ENCODE measurements at places on chromosomes 7 and 10.

DNA sequence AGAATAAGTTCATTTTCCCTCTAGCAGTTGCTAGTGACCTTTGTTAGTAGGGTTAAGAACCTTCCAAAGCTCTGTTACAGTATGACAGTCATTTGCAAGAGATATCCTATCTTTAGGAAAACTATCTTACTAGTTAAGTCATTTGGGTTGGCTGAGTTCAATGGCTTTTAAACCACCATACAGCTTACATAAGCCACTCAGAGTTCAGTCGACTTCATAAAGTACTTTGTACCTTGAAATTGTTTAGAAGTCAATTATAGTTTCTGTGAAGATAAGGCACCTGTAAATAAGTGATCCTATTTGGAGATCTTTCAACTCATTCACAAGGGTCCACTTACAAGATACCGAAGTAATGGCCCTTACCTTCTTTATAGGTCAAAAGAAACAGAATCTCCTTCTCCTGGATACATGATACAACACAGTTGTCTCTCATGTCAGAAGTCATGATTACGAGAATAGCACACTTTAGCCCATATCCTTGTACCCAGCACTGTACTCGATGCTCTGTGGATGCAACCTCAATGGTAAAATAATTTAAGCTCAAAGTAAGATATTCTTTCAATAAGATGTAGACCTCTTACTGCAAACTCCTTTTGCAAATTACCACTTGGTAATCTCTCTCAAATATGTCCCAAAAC is 11.9 kb upstream of the ABCC2 start:
- no peak for DNase-seq

GRCh38 chr10:4136121-4136520 is 351.1 kb upstream of the KLF6 start:
- no peak for DNase-seq

GRCh38 chr7:108452707-108453106 is 3.5 kb downstream of the NRCAM start:
- no peak for DNase-seq

GRCh38 chr7:129943352-129943751 is 9.4 kb downstream of the UBE2H start:
- no peak for DNase-seq

DNA sequence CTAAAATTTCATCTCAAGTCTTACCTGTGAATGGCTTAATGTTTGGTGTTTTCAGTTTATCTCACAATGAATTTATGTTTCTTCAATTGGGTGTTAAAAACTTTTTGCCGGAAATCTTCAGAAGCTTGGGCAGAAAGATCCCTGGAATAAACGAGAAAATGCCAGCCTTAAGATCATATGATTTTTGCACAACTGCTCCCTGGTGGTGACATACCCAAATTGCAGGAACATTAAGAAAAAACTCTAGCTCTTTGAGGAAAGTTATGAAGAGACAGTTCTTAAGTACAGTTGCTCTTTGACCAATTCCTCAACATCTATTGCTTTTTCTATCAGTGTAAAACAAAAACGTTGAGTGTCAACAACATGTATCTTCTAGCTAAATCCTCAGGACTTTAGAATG is 48.2 kb upstream of the CREB5 start:
- DNase-seq: no peak

DNA sequence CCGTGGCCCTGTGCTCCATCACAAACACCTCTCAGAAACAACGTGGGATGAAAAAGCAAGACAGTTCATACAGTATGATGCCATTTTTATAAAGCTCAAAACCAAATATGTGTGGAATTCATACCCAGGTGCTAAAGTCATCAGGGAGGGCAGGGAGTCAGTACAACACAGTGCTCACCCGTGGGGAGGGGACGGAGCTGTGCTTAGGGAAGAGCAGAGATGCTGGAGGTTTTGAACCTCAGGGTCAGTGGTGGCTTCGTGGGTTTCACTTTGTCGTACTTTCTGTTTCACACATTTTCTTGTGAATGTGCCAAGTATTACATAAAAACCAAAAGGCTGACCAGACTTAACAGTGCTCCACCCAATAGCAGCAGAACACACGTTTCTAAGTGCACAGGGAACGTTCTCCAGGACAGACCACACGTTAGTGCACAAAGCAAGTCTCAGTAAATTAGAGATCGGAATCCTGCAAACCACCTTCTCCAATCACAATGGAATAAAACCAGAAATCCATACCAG is 21.2 kb downstream of the ZMIZ2 start:
- DNase-seq: no peak

DNA sequence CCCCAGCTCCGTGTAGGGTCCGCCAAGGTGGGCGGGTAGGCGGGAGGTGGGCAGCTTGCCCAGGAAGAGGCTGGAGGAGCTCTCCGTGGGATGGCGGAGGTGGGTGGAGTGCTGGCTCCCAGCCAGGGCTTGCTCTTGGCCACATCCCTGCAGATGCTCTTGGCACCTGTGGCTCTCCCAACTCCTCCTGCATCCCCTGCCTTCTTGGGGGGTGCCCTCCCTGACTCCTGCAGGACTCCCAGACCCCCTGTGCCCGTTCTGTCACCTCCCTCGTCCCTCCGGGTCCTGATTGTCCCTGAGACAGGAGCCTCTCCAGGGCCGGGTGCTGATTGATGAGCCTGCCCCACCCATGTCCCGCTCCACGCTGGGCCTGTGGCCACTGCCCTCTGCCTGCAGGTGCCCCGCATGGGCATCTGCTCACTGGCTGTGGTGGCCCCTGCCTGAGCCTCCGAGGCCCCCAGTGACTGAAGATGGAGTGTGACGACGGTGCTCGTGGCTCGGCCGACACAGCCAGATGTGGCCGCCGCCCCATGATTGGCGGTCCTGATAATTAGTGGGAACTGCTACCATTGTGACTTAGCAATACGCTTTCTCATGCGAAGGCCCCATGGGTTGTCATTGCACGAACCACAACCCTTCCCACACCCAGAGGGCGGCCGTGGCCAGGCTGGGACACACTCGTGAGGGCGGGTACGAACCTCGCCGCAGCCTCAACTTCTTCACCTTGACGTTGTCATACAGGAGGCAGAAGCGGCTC is 23.6 kb downstream of the CFAP46 start:
- no peak for DNase-seq

DNA sequence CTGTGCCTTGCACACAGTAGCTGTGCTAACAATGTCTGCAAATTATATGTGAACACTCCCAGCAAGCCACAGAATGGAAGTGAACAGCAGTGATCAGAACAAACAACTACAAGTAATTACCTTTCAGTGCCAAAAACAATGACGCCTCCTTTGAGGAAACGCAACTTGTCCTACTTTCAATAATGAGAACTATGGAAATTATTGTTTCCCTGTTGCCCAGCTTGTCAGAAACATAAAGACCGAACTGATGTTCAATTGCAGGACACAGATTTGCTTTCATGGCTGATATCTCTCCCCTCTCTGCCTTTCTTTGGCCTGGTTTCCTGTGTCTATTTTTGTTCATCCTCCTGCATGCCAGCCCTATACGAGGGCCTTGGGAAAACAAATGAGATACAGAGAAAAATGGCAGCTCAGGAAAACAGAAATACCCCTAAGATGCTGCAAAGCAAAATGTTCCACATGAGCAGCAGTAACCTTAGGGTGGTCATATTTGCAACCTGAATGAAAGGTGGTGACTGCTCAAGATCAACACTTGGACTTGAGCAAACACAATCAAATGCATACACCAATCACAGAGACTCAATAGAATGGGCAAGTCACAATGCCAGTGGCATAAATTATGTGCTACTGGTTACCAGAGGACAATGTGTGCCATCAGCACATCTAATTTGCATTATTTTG is 26.8 kb downstream of the COBL start:
- DNase-seq: no peak

Measured in AG04450 (cell line).